HT-29 (cell line): ENCODE measurements at places on chromosomes 16 and 17. TPM values are rescaled to one million over a fixed set of nuclear protein-coding genes. Genes with fewer than 3 reads are reported as not detected.

GRCh38 chr17:71327376-71328059 is 793.3 kb upstream of the SOX9 start:
- no peak for DNase-seq

- no peak for DNase-seq
Observed at GRCh38 chr17:69170377-69170776, 28.7 kb upstream of the ABCA6 start.

DNA sequence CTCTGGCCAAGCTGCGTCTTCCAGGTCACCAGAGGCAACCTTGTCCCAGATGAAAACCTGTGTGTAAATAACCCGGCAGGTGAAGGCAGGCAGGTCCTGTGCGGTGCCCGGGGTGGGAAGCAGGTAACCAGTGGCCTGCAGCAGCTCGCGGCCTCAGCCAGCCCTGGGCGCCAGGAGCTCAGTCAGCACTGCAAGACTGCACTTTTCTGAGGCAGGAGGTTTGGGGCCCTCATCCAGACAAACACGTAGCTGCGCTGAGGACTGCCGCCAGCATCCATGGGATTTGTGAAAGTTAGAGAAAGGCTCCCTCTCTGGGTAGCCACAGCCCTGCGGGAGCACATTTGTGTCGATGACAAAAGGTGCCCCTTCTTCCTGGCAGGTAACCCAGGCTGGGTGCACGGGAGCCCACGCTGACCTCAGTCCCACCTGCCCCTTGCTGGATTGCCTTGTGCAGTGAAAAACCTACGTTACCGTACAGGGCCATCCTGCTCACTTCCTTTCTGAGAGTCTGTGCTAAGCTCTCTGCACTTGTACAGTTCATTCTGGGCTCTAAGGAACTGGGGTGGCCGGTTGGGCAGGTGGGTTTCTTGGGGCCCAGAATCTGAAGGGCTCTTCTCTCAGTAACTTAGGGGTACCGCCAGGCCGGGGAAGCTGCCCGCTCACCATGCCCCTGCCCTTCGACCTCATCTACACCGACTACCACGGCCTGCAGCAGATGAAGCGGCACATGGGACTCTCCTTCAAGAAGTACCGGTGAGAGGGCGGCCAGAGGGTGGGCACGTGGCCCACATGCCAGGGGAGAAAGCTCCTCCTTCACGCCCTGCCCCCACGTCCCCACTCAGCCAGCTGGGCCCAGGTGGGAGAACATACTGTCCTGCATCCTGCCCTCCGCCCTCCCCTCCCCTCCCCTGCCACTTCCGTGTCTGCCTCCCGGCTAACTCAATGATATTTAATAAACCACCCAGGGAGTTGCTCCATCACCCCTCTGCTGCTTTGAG is 56.4 kb downstream of the MGAT5B start:
- DNase-seq, result no peak

- DNase-seq, result no peak
Observed at GRCh38 chr17:13099089-13099735, 81.4 kb upstream of the ELAC2 start.

DNA sequence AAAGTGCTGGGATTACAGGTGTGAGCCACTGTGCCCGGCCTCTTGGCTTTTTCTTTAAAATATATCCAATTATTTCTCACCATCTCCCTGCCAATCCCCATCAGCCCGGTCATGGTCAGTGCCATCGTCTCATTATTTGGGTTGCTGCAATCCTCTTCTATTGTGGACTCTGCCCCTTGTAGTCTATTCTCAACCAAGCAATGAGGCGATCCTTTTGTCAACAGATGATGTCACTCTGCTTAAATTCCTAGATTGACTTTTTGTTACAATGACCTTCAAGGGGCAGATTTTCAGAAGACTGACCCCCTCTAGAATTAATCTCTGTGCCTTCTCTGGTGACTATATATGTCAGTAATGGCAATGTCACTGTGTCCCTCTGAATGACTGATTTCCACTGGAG is 384.7 kb downstream of the UTP18 start:
- DNase-seq, result no peak

GRCh38 chr17:13996276-13996675 is 73.0 kb upstream of the COX10 start:
- no peak for DNase-seq

Gene SOX8
- total RNA-seq, result 0.08 and 0.61 TPM in 2 replicates

Gene CCL1
- not detected in 2 replicates for total RNA-seq
